ENCODE measurements at places on chromosomes 5 and 9.

DNA sequence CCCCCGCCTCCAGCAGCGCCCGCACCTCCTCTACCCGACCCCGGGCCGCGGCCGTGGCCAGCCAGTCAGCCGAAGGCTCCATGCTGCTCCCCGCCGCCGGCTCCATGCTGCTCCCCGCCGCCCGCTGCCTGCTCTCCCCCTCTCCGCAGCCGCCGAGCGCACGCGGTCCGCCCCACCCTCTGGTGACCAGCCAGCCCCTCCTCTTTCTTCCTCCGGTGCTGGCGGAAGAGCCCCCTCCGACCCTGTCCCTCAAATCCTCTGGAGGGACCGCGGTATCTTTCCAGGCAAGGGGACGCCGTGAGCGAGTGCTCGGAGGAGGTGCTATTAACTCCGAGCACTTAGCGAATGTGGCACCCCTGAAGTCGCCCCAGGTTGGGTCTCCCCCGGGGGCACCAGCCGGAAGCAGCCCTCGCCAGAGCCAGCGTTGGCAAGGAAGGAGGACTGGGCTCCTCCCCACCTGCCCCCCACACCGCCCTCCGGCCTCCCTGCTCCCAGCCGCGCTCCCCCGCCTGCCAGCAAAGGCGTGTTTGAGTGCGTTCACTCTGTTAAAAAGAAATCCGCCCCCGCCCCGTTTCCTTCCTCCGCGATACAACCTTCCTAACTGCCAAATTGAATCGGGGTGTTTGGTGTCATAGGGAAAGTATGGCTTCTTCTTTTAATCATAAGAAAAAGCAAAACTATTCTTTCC lies 19.3 kb downstream of the CDKN2A start:
- DNase-seq = no peak

DNA sequence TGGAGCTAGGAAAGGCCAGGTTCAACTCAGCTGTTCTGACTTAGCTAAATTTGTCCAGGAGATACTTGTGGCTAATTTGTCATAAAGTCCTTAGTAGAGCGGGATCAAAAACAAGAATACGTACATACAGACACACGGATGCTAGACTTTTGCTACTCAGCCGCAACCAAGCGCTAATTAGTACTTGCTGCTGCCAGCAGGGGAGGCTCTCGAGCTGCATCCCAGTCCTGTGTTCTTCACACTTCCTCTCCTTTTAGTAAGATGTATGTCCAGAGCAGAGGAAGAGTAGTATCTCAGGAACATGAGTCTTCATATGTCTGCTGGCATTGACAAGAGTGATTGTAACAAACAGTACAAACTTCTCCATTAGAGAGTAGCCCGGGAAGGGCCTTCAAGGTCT lies 58.3 kb downstream of the CYFIP2 start:
- DNase-seq = no peak

- DNase-seq = no peak
These were observed 566.9 kb downstream of the PDE4D start for GRCh38 chr5:59326596-59326995.

GRCh38 chr5:75601567-75601966 lies 9.7 kb upstream of the ANKDD1B start:
- peak; percentile 23 for DNase-seq

DNA sequence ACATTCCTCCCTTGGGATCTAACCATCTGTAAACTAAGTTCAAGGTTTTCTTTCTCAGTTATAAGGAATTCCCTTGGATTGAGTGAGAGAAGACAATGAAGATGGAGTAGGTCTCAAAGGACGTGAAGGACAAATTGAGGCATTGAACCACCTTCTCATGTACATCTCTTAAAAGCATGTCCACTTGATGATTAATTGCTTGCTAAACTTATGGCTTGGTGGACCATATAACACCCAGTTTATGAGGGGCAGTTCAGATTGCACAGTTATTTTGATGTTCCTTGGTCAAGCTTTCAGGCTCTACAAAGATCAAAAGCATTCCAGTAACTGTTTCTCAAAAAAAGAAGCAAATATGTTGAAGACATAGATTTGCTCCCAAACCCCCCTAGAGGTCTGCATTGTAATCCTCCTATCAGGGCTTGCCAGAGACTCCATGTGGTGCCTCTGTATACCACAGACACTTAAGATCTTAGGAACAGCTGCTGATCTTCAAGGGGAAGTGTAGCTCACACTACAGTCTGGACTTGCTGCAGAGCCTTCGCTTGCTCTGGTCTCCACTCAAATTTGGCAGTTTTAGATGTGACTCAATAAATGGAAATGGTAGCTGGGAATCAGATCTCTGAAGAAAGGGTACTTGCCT lies 56.9 kb upstream of the ALDH1A1 start:
- no peak for DNase-seq

- no peak for DNase-seq
These were observed 17.8 kb upstream of the GLIPR2 start for GRCh38 chr9:36118706-36119105.

DNA sequence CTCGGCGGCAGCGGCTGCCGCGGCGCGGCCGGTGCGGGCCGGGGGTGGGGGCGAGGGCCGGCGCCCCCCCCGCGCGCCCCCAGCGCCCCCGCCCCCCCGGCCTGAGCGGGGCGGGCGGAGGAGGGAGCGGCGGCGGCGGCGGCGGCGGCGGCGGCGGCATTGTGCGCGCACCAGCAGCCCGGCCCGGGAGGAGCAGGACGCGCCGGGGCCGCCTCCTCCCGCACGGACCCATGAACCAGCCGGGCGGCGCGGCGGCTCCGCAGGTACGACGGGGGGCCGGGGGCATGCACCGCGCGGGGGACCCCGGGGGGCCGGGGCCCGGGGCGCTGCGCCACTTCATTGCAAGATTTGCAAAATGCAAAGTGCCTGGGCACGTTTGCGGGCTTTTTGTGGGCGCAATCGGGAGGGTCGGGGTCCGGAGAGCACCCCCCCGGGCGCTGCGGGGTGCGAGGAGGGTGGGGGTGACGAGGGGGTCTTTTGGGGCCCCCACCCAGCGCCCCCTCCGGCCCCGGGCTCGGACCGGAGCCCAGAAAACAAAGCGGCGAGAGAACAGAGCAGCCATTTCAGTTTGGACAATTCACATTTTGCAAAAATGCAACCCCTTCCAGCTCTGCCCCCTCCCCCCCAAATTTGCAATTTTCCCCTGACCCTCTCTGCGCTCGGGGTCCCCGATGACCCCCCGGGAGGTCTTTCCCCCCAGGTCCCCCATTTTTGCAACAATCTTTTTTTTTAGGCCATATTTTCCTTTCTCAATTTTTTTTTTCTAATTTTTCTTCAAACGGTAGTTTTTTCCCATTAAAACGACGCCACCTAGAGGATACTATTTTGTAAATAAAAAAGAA lies at the start of gene ZNF618:
ZNF618 (plus strand) TSS at position 159 of the 842 bp plus-strand sequence; CDS start at position 231, 72 bp downstream.
- peak; percentile 36 for DNase-seq

DNA sequence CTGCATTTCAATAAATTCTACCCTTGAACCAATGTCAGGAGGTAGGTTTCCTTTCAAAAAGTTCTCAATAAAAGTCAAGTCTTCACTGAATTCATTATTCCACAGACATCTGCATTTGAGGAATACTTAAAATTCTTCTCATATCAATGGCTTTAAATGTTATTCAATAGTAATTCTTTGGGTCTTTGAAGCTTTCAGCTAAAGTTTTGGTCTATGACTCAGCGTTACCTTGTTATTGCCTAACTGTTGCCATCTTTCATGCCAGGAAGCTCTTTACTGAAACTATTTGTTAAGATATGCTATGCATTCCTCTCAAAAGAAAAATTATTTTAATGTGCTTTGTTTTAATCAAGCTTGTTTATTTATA lies 170.5 kb downstream of the NNT start:
- DNase-seq = no peak

DNA sequence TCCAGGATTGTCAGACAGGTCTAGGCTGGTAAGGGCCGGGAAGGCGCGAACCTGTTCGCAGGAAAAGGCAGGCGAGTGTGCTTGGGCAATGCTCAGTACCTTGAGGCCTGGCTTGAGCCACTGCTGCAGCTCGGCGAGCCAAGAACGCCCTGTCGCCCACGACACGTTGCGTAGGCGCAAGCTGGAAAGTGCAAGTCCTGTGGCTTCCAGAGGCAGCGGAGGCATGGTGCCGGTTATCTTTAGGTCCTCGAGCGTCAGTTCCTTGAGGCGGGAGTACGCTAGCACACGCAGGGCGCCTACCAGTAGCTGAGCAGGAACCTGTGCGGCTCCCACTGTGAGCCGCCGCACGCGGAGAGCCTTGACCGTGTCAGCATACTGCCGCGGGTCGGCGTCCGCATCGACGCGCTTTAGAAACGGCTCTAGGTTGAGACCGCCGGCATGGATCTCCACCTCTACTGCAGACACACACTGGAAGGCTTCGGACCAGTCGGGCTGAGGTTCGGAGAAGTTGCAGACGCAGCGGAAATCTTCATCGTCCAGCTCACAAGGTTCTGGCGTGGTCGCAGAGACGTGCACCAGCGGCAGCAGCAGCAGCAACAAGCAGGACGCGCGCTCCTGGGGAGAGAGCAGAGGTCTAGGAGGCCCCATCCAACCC lies 482 bp downstream of the CD14 start:
- no peak for DNase-seq

- DNase-seq = no peak
These were observed 268.4 kb downstream of the FAM170A start for GRCh38 chr5:119897537-119898370.

DNA sequence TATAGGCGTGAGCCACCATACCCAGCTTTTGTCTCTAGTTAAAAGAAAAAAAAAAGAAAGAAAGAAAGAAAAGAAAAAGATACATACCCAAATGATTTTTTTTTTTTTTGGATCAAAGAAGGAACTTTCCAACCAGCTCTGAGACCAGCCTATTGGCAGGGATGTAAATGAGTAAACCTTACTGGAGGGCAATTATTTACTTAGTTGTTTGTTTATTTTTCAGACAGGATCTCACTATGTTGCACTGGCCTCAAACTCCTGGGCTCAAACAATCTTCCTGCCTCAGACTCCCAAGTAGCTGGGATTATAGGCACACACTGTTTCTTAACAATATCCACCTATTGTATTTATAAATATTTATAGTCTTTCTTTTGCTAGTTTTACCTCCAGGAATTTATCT lies 10.9 kb upstream of the SPOUT1 start:
- no peak for DNase-seq

Measured in Kasumi-1 (cell line).